ENCODE measurements at places on chromosomes 2 and 18.

- DNase-seq = no peak
Observed at GRCh38 chr2:8984855-8985254, 18.6 kb downstream of the MBOAT2 start.

- no peak for DNase-seq
Observed at GRCh38 chr18:32598144-32598543, 127.5 kb upstream of the GAREM1 start.

- no peak for DNase-seq
Observed at GRCh38 chr2:241011296-241011600, 12.8 kb downstream of the SNED1 start.

- DNase-seq = no peak
Observed at GRCh38 chr2:96470636-96471035, 34.5 kb downstream of the NEURL3 start.

- DNase-seq = no peak
Observed at GRCh38 chr2:163652751-163653150, 83.1 kb downstream of the FIGN start.

DNA sequence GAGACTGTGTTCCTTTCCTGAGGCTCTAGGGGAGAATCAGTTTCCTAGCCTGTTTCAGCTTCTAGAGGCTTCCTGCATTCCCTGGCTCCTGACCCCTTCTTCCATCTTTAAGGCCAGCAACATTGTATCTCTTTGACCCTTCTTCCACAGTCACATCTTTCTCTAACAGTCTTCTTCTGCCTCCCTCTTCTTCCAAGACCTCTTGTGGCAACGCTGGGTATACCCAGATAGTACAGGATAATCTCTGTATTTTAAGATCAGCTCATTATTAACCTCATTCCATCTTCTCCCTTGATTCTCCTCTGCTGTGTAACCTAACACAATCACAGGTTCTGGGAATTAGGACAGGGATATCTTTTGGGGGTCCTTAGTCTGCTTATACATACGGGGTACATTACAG, 8.9 kb upstream of the MYL12A start:
- peak; percentile 39 for DNase-seq

GRCh38 chr2:209411296-209411695, 12.6 kb upstream of the MAP2 start:
- DNase-seq = no peak

GRCh38 chr2:157722580-157723234, 94.0 kb upstream of the ACVR1C start:
- no peak for DNase-seq

GRCh38 chr18:9861157-9861556, 24.6 kb upstream of the TXNDC2 start:
- DNase-seq = no peak

DNA sequence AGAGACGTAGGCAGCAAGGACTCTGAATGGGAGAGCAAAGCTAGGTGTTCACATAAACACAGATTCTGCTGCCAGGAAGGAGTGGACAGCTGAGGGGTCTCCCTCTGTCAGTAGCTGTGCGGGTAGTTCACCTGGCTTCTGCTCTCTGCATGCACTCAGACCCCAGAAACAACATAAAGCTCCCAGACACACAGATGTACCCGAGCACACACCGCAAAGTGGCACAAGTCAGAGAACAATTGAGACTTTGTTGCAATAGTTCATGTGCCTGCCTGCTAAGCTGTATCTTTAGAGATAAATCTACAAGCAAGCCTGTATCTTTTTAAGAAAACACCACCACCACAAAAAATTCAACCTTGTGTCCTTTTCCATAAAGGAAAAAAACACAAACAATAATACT, 420.0 kb upstream of the ST6GAL2 start:
- DNase-seq = peak; percentile 61

DNA sequence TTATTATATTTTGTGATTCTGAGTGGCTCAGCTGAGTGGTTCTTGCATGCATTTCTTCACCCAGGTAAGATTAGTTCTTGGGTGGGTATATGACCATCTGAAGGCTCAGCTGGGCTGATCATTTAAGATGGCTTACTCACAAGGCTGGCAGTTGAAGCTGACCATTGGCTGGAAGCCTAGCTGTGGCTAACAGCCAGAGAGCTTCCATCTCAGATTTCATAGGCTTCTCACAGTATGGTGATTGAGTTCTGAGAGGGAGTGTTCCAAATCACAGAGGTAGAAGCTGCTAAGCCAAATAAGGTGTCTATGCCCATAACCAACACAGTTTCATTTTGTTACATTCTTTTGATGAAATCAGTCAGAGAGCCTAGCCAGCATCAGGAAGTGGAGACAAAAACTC, 117.4 kb upstream of the RPRM start:
- no peak for DNase-seq

GRCh38 chr2:215699700-215700538, 264.1 kb upstream of the FN1 start:
- no peak for DNase-seq

- DNase-seq = no peak
Observed at GRCh38 chr2:102427249-102427648, 4.3 kb downstream of the IL18RAP start.

- DNase-seq = no peak
Observed at GRCh38 chr2:44769349-44770011, 172.0 kb upstream of the SIX3 start.

DNA sequence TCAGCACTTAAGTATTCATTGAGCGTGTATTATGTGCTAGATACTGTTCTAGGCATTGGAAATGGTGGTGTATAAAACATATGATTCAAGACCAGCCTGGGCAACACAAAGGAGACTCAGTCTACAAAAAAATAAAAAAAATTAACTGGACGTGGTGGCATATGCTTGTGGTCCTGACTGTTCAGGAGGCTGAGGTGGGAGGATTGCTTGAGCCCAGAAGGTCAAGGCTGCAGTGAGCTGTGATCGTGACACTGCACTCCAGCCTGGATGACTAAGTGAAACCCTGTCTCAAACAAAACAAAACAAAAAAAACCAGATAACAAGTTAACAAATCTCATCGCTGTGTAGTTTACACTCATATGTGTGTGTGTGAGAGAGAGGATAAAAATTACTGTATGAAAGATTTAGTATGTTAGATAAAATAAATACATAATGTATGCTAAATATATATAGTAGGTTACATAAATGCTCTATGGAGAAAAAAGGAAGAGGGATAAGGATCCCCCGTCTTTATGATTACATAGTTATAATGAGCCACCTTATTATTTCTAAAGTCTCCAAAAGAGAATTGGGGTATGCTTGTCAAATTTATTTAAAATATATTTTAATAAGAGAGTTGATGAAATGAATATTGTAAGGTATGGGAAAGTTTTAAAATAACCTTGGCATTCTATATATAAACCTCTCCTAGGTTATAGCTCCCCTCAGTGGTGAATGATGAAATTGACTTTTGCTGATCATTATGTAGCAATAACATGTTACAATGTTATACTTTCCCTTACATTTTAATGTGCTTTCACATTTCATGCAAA, 69.2 kb downstream of the EHBP1 start:
- peak; percentile 68 for DNase-seq

- DNase-seq = no peak
Observed at GRCh38 chr2:113010088-113010487, 4.8 kb downstream of the IL36A start.

DNA sequence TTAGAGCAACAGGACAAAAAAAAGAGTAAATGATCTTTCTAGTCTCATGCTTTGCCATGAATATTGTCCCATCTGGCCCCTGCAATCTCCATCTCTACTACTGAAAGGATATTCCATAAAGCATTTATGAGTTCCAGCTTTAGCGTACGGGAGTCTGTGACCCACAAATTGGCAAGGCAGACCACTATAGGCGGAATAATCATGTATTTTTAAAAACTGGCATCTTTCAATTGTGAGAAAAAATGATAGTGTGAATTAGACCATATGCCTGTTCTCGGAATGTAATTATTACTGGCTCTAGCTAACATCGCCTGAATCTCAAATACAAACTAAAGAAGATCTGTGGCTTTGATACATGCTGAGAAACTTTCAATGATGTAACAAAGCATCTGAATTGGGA, 738.1 kb upstream of the NXPH2 start:
- no peak for DNase-seq

DNA sequence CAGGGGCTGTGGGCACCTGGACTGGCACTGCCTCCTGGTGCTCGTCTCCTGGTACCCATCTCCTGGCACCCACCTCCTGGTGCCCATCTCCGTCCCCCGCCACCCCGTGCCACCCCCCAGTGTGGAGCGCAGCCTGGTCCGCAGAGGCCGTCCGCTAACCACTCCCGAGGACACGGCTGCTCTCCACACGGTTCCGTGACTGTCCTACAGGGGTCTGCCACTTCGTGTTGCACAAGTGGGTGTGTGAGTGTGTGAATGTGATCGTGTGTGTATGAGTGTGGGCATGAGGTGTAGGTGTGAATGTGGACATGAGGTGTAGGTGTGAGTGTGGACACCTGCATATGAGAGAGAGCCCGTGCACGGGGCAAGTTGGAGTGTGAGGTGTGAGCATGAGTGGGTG, 119.4 kb upstream of the HS6ST1 start:
- no peak for DNase-seq

GRCh38 chr2:65991381-65992197, 443.3 kb upstream of the MEIS1 start:
- no peak for DNase-seq

DNA sequence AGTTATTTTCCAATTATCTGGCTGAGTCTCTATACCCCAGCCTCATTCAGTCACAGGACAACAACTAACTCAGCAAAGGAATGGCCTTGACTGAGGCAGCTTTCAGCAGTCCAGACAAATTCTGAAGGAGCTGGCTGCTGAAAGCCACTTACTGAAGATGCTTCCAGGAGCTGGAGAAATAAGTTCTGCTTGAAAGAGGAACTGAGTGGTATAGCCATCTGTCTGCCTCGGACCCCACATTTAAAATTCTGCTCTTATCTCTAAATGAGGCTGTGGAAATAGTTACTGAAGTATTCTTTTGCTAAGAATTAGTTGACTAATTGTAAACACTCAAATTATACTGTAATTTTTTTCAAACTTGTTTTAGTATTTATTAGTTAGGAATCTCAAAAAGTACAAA, 9.1 kb upstream of the GPD2 start:
- no peak for DNase-seq

DNA sequence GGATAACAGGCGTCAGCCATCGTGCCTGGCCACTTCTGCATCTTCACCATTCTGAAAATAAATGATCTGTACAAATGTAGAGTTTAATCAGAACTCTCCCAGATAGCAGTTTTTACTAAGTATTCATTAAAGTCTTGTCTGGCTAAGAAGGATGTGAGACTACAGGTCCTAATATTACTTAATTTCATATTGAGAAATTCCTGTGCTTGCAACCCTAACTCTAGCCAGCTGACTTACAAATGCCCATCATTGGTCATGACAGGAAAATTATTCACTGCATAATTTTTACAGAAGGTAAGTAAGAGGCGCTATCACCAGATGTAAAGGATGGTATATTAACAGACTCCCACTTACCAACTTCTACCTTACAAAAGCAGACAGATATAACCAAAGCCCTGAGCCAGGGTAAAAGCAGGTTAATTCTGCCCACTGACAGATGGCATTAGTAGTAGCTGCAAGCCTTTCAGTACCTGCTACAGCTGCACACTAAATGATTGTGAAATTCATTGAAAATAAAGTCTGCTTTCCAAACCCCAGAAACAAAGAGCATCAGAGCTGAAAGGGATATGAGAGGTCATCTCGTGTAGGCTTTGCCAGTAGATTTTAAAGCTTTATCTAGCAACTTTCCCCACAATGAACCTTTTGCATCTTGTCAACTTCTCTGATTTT, 271.3 kb upstream of the STON1 start:
- DNase-seq = no peak

- DNase-seq = no peak
Observed at GRCh38 chr2:207825978-207826377, 56.3 kb upstream of the FZD5 start.

GRCh38 chr2:158088093-158088492, 13.6 kb upstream of the UPP2 start:
- no peak for DNase-seq

DNA sequence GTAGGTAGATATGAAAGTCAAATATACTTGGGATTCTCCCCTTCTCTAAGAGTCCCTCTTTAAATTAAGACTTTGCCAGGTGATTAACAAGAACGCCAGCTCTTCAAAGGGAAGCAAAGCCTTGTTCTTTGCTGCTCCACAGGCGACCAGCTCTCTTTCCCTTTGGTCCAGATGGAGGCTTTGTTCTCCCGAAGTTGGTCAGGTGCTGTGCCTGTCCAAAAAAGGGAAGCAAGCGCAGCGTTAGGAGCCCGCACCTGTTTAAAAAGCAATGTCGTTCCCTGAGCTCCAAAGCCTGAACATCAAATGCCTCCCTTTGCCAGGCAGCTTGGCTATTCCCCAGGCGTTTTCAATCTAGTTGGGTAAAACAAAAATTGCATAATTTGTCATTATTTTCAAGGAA, 1913.1 kb upstream of the PIK3C3 start:
- no peak for DNase-seq

- DNase-seq = no peak
Observed at GRCh38 chr2:34305587-34305986, 706.5 kb upstream of the FAM98A start.

DNA sequence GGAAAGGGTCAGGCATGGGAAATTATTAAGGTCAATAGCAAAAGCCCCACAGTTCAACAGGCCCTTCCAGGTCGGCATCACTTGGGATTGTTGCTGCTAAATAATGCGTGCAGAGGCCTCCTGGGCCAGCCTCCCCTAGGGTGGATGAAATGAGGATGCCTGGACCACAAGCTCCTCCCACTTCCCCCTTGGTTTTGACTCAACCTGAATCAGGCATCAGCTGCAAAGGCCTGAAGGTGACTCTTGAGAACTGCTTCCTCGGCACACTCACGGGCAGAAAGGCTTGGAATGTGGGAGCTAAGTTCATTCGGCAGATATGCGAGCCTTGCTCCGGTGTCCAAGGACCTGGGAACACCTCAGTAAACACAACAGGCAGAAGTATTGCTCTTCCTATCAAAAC, 69.3 kb downstream of the MBP start:
- no peak for DNase-seq

Measured in SK-MEL-5 (cell line).